ENCODE measurements at places on chromosomes 3 and 15.

GRCh38 chr3:32450992-32451659 lies 51.5 kb downstream of the CMTM6 start:
- no peak for DNase-seq

- no peak for DNase-seq
Observed at GRCh38 chr3:169848741-169849140, 21.0 kb downstream of the LRRC31 start.

- no peak for DNase-seq
Observed at GRCh38 chr15:32704395-32704981, 13.3 kb upstream of the GREM1 start.

DNA sequence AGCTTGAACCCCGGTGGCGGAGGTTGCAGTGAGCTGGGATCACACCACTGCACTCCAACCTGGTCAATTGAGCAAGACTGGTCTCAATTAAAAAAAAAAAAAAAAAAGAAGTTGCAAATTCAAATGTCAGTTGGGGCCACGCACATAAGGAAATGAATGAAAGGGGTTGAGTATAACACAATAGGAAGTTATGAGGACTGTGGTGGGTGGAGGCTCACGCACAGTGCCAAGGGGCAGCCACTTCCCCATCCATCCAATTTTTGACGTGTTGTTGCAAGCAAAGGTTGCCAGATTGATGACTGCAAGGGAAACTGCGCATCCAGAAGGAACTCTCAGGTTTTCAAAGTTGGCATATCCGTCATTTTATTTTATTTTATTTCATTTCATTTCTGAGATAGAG lies 532.2 kb downstream of the NTRK3 start:
- no peak for DNase-seq

DNA sequence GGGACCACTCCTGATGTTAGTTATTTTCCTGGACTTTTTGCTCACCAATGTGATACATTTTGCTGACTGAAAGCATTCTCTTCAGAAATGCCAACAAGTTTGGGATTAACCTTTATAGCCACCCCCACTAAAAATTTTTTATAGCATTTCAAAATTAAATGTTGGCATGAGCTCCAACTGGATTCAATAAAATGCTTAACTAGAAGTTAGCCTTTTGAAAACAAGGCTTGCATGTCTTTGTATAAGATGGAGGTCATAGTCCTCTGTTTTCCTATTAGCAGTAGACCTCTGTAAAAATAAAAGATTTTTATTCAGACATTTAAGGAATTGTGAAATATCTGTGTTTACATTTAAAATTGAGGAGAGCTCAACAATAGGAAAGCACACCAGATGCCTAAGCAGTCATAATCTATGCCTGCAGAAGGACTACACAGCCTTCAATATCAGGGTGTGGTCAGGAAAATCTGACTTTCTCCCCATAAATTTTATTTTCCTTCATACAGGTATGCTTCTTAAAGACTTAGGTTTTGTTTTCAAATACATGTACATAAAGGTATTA lies 87.2 kb downstream of the DNAJC13 start:
- no peak for DNase-seq

DNA sequence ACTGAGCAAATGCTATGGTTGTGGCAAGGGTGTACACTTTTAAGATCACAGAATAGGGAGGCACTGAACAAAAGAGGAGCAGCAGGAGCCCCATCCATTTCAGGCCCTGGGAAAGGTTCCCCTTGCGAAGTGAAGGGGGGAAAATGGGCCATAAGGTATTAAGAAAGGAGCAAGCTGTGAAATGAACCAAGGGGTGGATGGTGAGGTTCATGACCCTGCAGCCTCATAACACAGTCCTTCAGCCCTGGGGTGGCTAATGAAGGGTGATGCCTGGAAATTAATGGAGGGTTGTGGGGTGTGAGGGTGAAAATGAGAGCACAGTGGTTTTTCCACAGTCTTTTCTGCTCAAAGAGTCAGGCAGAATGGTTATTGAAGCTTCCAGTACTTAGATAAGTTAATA lies 150.1 kb downstream of the PDZRN3 start:
- no peak for DNase-seq

DNA sequence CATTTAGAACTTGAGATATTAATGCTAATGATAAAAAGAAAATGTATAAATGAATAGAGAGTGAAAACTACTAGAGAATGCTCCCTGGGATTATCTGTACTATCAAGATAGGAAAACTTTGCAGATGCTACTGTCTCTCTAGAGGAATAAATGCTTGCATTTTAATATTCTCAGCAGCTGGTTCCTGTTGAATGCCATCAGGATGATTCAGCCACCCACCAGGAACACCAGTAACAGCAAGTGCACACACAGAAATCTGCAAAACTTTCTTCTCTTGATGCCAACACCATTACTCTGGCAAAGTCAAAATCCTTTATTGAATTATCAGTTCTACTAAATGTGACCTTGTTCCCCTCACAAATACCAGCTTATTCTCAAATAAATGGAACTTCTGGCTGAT lies 148.4 kb downstream of the TIGIT start:
- DNase-seq: no peak

DNA sequence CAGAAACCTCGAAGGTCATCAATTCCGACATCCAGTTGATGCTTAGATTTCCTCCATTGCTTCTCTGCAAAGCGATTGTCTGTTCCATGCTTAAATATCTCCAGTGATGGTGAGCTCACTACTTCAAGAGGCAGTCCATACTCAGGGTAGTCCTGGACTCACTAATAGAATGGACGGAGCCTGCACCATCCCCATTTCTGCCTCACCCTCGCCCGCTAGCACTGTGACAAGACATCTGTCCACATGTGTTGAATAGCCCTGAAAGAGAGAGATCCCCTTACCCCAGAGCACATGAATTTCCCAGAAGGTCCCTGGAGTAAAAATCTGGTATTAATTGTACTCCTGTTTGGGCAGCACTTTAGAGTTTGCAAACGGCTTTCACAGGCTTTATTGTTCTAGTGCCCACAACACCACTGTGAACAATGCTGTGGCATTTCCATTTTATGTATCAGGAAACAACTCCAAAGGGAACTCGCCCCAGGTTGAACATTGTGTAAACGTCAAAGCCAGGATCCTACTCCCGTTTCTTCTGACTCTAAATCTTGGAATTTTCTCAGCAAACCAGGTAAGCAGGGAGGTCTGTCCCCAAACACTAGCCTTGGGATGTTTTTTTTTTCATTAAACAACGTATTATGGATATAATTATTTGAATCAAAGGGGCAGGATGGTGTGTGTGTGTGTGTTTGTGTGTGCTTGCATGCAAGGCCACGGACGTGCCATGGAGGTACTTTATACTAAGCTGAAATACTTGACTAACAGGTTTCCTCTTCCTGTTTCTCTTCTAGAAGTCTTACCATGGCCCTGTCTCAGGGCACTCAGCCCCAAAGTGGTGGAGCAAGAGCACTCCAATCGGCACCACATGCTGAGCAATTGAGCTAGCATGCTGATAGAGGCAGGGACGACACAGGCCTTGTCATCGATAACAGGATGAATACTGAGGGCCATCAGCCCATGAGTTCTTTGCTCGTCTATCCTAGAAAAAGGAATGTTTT lies 198.3 kb downstream of the OPA1 start:
- DNase-seq: no peak

DNA sequence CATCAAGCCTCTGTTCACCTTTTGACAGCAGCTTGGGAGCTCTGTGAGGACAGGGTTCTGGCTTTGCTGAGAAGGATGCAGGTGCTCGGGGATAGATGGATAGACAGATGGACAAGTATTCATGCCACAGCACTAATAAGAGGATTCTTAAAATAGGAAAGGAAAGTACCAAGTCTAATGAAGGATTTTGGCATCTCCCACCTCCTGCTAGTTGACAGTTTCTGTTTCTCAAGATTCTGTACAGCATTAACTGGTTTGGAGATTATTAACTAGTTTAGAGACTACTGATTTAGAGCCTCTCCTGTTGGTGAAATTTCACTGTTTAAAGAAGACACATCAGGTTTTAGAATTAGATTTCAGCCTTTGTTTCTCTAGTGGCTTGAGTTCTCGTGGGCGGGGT lies 152.3 kb downstream of the CACNA1D start:
- no peak for DNase-seq

DNA sequence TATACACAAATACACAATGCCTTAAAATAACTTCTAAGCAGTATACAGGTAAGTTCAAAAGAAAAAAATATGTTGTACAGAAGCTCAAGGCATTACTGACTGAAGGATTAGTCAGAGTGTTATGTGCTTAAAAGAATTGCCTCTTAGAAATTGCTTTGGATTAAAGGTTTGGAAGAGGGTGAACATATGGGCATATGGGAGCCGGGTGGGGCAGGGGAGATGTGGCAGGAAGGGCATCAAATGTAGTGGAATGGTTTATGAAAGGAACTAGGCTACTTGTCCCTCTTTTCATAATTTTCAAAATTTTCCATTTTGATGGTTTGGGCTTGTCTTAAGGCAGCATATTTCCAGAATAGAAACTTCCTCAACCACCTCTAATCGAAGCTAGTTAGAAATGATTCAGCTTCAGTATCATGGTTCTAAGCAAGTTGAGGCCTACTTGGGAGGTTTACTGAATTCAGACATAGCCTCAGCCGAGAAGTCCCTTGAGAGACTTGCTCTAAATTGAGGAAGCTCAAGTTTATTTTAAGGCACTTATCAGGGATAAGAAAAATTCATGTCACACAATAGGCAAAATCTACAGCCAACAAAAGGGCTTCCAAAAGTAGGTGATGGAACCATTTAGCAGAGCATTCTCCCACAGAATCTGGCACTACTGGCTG lies 10.1 kb upstream of the GOLGB1 start:
- no peak for DNase-seq

- DNase-seq: no peak
Observed at GRCh38 chr3:71499227-71499876, 84.2 kb downstream of the FOXP1 start.

GRCh38 chr3:182597621-182598041 lies 195.7 kb upstream of the ATP11B start:
- DNase-seq: no peak

DNA sequence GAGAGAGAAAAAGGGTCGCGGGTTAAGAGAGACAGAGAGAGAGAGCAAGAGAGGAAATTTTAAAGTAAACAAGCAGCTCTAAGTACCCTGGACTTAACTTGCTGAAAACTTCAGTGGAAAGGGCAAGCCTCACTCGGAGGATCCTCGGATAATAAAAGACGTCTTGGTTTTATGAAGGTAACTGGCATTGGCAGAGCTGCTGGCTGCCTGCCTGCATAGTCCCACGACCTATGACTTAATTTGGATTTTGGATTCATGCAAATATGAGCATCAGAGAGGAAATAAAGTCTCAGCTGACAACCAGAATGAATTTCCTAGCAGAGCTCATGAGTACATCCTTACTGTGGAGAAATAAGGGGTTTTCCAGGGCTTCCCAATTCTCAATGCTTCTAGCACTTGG lies 95.1 kb upstream of the PDZRN3 start:
- DNase-seq: no peak

DNA sequence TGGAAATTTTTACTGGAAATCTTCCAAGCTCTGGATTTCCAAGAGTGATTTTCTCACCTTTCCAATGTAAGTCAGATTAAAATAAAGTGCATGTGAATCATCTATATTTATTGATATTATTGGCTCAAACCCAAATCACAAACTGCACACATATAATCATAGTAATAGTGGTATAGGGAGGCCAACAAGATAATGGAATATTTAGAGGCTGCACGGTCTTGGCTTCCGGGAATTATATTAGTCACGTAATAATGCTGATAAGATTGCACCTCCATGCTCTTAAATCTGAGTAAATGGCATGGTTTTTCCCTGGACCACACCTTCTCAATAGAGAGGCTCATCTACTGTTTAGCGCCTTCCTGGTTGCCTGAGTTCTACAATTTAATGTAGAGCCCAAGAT lies 567.1 kb upstream of the NR2F2 start:
- no peak for DNase-seq

DNA sequence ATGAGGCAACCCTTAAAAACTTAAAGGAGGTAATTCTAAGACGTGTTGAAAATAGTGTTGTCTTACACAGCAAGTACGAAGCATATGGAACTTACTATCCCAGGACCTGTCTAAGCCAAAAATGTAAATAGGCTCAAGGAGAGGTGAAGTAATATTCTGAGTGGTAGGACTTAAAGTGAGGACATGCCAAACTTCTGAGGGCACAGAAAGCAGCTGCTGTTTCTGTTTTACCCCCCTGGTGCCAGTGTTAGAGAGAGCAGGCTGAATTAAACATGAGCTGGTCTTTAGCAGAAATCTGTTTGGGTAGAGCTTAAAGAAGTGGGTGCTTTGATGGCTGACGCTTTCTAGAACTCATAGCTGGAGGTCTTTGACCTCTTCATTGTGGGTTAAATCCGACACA lies 149.7 kb upstream of the NPHP3 start:
- no peak for DNase-seq

- no peak for DNase-seq
Observed at GRCh38 chr15:52520421-52520820, 8.3 kb downstream of the MYO5A start.

- no peak for DNase-seq
Observed at GRCh38 chr3:183123891-183124290, 24.6 kb upstream of the MCCC1 start.

DNA sequence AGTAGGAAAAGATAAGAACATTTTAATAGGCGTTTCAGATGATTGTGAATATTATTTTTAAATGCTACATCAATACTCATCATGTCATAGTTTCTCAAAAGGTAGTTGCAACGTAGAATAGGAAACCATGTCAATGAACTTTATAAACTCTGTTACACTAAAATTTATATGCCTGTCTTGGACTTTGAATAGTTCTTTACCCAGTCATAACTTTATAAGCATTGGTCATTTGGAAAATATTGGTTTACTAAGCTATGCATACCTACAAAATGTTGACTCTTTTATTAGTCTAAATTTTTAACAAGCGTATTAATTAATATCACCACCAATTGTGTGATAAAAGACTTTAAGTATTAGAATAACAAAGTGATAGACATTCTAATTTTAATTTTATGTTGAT lies 293.5 kb downstream of the CGGBP1 start:
- no peak for DNase-seq

GRCh38 chr15:39719109-39719508 lies 63.5 kb downstream of the FSIP1 start:
- no peak for DNase-seq

GRCh38 chr3:2603692-2604289 lies 505.1 kb downstream of the CNTN4 start:
- no peak for DNase-seq

DNA sequence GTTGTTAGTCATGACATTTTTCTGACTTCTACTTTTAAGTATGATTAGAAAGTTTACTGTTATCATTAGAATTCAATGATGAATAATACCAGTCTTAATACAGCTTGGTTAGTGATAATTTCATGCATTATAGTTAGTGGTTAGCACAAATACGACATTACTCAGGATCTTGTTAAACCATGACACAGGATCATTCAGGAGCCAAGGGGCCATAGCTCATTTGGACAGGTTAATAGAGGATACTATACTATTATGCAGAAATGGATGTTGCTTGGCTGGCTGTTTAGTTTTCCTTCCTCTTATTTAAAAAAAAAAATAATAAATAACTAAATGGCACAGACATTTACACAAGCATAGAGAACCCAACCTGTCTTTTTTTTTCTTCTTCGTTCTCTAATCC lies 55.5 kb downstream of the NSUN3 start:
- DNase-seq: no peak

DNA sequence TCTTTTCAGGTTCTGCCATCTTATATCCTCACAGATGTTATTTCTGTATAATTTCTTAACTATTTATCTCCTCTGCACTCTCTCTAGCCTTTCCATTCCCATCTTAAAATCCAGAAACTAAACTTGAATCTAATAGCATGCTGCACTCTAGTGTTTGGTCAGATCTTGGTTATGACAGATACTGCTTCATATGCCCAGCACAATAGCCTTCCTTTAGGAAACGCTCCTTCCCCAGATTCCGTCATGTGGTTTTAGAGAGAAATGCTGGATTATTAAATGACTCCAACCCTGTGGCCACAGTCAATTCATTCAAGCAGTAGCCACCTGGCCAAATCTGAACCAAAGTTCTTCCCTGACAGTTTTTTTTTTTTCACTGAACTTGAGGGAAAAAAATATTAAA lies 19.4 kb downstream of the RASGRP1 start:
- DNase-seq: no peak
